ENCODE measurements at places on chromosomes 12 and 14.

DNA sequence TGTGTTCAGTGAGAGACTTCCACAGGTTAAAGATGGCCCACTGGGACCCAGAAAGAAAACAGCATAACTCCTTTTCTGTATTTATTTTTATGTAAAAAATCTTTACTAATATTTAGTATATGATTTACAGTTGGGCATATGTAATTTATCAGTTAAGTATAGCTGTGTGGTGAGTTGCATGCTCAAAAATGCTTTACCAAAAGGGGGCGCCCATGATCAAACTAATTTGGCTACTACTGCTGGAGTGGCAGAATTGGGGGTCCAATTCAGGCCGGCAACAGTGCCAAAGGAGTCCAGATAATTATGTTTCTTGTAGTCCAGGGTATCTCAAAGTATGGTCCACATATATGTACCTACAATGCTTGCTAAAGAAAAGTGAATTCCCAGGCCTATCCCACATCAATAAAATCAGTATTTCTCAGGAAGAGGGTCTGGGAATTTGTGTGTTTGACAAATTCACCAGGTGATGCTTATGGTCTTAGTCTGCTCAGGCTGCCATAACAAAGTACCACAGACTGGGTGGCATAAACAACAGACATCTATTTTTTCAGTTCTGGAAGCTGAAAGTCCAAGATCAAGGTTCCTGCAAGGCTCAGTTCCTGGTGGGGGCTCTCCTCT is 152.0 kb downstream of the KTN1 start:
- no peak for DNase-seq

- DNase-seq: no peak
Observed at GRCh38 chr12:114762490-114763110, 78.6 kb upstream of the TBX3 start.

DNA sequence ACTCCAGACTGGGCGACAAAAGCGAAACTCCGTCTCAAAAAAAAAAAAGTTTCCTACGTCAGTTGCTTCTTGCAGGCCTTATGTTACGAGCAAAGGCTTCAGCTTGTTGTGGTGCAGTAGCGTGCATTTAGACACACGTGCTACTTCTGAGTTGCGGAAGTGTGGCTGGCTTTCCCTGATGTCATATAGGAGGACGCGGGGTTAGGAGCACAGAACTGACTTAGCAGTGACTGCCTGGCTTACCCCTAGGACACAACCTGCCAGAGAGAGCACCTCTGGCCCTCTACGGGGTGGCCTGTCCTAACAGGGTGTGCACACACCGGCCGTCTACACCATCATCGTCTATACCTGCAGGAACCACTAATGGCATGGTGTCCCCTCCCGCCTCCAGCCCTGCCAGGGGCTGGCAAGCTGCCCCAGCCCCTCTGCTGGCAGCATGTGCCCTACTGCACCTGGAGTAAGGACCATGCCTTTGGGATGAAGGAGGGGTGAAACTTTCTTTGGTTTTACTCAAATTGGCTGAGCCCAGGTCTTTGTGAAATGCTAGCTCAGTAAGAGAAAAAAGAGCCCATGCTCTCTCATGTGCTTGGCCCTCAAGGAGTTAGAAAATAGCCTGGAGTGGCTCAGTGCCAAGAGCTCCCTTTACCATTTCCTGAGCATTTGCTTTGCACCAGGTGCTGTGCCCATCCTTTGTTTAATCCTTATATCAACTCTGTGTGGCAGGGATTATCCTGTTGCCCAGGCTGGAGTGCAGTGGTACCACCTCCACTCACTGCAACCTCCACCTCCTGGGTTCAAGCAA is 1.7 kb upstream of the GPR68 start:
- DNase-seq: no peak

- no peak for DNase-seq
Observed at GRCh38 chr14:53954551-53955228, 1.9 kb downstream of the BMP4 start.

- no peak for DNase-seq
Observed at GRCh38 chr12:22380031-22380430, 45.5 kb upstream of the ST8SIA1 start.

- no peak for DNase-seq
Observed at GRCh38 chr14:68234101-68234905, 414.7 kb downstream of the RAD51B start.

GRCh38 chr12:6097411-6097810 is 27.1 kb downstream of the VWF start:
- no peak for DNase-seq

- no peak for DNase-seq
Observed at GRCh38 chr12:106498056-106498455, 84.7 kb upstream of the RFX4 start.

- DNase-seq: no peak
Observed at GRCh38 chr12:24197532-24197931, 248.1 kb upstream of the SOX5 start.

DNA sequence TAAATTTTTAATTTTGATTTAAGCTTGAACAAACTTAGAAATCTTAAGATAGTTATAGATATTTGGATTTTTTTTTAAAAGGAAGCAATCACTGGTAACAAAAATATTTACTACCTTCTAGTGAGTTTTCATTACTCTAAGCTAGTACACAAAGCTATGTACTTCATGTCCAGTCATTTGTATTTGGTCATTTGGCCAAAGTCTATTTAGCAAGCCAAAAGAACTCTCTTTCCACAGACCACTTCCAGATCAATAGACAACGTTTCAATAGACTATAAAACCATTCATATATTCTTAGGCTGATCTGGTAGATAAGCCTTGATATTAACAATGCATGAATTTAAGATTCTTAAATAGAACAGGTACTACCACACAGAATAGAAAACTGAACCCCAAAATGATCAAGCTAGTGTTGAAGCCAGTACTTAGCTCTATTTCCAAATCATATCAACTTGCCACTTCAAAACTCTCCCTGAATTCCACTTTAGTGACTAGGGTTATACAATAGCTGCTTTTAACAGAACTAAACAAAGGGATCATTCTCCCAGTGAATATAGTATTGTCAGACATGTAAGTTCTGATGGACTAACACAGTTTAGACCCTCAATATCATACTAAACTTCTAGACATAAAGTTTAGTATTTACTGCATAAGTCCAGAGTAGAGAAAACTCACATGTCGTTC is 21.7 kb downstream of the CAPRIN2 start:
- no peak for DNase-seq

DNA sequence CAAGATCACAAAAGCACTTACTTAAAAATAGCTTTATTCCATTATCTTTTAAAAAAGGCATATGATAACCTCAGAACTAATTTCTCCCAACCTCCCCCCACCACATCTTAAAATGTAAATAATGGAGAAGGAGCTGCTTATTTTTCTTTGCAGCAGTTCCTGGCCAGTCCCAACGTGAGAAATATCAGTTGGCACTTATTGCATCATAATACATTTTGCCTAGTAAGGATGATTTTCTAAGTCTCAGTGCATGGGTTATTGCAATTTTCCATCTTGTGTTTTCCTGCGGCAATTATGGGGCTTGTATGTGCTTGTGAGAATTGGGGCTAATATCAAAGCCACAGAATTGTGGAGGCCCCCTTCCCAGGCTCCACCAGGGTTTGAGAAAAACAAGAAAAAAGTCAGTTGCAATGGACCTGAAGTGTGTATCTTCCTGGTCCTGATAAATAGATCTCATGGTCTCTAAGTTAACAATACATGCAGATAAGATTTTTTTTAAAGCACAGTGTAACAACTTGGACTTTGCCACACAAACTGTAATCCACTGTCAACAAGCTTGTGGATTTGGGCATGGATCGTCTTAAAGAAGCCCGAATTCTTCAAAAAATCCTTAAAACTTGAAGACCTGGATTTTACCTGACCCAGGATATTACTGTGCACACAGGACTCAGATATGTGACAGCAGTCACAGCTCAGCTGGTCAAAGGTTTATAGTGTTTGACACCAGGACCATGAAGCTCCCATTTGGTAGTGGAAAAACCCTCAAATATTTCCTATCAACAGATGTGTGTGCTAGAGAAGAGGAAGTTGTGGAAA is 2.8 kb upstream of the WSB2 start:
- DNase-seq: no peak

DNA sequence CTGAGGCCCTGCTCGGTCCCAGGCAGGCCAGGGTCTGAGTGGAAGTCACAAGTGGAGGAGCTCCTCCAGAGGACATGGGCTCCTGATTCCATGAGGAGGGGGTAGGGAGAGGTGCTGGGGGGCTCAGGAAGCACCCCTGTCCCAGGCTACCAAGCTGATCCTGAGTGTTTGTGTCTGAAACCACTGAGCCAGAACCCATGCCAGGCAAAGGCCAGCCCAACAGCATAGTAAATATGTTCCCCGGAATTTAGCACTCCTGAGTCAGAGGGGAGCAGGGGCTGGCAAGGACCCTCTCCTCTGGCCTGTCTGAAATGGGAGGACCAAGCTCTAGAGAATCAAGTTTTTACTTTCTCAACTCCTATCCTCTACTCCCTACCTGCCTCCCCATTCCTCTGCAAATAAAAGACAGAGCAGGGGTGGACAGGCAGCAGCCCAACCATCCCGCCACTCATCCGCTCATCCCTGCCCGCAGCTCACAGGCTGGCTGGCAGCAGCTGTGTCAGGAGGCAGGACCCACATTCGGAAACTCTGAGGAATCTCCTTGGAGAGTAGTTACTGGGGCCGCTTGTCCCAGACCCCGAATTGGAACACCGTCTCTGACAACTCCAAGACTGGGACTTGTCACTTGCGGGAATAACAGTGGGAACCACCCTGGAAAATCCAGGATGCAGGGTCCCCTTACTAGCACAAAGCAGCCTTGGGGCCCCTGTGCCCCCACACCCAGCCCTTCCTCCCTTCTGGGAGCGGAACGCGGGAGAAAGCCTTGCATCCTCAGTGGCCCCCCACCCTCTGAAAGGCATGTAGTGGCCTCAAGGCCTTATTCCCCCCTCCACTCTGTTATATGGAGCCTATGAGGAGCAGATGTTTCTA is 102.5 kb downstream of the ZFP36L1 start:
- DNase-seq: no peak

DNA sequence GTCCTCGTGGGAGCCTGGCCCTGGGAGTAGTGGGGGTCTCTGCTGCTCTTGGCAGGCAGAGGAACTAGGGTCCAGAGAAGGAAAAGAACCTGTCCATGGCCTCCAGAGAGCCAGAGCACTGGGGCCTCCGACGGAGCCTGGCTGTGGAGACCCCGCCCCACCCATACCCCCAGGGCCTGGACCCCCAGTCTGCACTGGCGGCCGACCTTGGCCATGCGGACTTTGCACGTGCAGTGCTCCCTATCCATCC is 1.1 kb downstream of the BEGAIN start:
- no peak for DNase-seq

DNA sequence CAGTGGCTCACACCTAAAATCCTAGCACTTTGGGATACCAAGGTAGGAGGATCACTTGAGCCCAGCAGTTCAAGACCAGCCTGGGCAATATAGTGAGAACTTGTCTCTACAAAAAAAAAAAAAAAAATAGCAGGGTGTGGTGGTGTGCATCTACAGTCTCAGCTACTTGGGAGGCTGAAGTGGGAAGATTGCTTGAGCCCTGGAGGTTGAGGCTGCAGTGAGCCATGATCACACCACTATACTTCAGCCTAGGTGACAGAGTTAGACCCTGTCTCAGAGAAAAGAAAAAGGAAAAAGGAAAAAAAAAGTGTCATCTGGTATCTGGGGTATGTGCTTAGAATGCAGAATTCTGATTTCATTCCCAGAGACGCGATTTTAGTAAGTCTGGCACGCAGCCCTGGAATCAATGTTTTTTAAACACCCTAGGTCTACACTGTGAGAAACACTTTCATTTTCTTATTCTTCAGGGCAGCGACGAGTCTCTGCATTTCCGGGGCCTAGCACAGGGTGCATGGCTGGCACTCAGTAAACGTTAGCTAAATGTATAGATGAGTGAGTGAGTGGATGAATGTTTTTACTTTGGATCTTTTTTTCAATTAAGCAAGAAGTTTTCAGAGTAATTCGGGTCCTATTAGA is 243.8 kb upstream of the PWP1 start:
- DNase-seq: no peak

GRCh38 chr12:128974881-128975280 is 121.6 kb downstream of the GLT1D1 start:
- no peak for DNase-seq

DNA sequence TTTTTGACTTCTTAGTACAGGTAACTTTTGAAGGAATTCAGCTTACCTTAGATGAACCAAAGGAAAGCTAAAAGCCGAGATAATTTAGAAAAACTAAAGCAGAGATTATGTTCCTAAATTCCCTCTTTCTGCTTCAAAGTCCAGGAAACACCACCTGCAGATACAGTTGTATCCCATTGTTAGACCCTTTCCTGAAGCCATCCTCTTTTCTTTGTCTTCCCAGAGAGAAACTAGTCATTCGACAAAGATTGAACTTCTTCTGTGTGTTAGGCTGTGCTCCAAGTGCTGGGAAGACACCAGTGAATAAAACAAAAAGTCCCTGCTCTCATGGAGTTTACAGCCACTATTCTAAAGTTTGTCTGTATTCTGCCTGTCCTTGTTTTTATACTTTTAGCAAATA is 29.3 kb downstream of the PPM1A start:
- DNase-seq: no peak

DNA sequence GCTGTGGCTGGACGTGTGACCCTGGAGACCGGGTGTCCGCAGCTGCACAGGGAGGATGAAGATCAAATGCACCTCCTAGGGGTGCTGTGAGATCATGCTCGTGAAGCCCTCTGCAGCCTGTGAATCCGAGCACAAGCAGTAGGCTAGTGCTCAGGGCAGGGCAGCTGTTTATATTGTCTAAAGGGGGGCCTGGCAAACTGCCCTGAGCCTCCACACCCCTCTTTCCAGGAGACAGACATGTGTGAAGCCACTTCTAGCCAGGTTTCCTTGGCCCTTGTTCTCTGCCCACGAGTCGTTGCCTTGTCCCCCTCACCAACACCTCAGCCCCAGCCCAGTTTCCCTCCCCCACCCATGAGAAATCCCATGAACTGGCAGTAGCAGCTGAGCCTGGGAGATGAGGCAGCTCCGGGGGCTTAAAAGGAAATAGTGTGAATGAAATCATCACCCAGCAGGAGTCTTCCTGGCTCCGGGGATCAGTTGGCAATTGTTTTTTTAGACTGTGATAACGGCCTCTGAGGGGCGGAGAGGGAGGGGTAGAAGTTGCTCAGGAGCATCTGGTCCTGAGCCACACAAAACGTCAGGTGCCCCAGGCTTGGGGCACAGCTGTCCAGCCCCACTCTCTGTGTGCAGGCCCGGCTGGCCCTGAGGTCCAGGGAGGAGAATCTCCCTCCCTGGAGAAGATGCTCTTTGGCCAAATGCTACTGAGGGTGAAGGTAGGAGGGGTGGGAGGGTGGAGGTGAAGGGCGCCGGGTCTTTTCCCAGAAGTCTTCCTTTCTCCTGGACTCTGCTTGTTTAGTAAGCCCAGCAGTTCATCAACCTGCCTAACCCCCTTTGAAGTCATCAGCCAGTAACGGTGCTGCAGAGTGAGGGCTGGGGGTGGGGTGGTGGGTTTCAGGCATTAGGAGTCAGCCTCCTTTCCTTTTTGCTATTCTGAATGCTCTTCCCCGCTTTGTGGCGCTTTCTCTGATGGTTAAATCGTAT is 4.0 kb downstream of the FGF6 start:
- DNase-seq: no peak

- no peak for DNase-seq
Observed at GRCh38 chr14:75647640-75648039, 13.0 kb downstream of the ERG28 start.

Measured in GM12878 (cell line).